ENCODE measurements at places on chromosomes 7 and 10.

GRCh38 chr7:32223721-32224120, 153.5 kb upstream of the PDE1C start:
- no peak for DNase-seq

DNA sequence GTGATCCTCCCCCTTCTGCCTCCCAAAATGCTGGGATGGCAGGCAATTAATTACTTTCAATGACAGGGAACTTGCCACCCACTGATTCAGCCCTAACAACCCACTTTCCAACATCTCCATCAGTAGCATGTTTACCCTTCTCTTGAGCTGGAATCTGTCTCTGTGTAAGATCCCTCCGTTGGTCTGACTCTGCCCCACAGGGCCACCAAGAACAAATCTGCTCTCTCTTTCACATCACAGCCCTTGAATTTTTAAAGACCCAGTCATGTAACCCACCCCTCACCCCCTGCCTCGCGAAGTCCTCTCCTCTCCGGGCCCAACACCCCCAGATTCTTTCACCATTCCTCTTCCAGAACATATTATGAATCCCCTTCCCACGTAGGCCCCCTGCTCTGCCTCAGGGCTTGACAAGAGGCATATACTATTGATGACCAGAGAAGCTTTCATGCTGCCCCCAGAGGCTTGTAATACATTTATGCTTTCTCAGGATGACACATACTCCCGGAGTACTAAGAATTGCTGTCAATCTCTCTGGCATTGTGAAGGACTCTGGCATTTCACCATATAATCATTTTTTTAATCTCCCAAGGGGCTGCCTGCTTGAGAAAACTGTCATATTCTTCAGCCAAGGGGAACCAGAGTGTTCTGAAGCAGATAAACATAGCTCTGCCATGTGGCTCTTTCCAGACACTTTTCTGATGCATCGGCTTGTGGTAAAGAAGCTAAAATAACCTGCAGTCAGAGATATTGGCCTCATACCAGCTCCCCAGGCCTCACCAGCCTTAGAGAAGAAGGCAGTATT, 179.2 kb upstream of the AUTS2 start:
- DNase-seq = no peak

DNA sequence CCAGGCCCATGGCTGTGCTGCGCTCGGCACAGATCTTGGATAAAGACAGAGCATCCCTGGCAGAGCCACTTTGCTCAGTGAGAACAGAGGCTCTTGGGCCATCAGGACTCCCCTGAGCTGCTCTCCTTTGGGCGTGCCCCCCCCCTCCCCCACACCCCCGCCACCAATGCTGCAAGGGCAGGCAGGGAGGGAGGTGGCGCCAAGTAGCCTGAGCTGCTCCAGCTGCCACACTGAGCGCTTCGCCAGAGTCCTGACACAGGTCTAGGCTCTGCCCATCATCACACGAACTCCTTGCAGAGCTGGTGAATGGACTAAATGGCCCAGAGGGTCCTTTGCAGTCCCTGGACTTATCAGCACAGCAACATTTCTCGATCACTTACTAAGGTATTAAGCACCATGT, 12.5 kb downstream of the AKR1B1 start:
- no peak for DNase-seq

GRCh38 chr10:98446151-98446660, 529 bp downstream of the HPS1 start:
- no peak for DNase-seq

DNA sequence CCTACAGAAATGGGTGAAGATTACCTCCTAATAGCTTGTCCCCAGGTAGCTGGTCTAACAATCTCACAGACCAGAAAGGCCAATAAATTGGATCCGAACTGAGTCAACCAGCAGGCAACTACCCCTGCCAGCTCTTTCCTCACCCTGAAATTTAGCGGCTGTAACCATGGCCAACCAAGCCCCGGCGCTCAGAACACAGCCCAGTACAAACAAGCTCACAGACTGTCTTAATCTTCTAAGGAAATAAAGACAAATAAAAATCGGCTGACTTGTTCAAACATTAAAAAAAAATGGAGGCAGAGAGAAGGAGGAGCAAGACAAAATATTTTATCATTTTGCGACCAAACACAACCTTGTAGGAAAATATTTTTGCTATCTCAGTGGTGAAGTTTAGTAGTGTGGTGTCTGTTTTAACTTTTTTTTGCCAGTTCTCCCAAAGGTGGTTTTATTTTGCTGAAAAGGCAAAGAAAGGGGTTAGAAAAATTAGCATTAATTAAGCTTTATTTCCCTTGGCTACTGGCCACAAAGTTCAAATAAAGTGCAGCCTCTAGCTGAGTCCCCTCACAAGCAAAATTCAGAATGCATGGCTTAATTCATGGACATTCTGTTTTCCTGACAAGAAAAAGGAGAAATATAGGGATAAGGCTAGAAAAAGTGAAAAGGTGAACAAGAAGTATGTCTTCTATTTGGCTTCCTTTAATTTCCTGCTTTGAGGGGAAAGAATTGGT, 313.0 kb upstream of the NPVF start:
- DNase-seq = no peak

GRCh38 chr10:60155943-60156683, 233.6 kb downstream of the ANK3 start:
- no peak for DNase-seq

DNA sequence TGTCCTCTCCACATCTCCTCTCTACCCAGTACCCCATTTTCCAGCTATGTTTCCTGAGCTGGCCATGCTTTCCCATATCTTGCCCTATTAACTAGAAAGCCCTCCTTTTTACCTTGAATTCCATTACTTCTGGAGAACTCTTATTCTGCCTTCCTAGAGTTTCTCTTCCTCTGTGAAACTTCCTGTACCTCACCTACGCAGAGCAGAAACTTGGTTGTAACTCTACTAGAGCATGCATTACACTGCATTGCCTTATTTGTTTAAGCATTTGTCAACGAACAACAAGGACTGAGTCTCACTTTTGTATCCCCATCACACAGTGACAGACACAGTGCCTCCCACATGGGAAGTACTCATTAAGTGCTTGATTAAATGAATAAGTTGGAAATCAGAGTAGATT, 36.4 kb downstream of the VCL start:
- DNase-seq = no peak

GRCh38 chr7:9029681-9030530, 596.5 kb downstream of the NXPH1 start:
- no peak for DNase-seq

DNA sequence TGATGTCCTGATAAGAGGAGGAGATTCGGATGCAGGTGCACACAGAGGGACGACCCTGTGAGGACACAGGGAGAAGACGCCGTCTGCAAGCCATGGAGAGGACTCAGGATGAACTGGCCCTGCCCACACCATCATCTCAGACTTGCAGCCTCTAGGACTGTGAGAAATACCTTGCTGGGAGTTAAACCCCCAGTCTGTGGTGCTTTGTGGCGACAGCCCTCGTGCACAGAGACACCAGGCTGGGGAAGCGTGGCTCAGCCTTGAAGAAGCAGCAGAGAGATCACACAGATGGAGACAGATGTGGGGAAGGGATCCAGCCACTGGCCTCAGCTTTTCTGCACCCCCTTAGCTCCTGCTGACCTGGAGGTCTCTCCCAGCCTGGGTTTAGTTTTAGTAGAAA, 26.3 kb upstream of the PITRM1 start:
- DNase-seq = no peak

- no peak for DNase-seq
Observed at GRCh38 chr7:73648593-73649332, 18.9 kb upstream of the VPS37D start.

GRCh38 chr10:108039821-108040584, 875.5 kb upstream of the SORCS1 start:
- DNase-seq = no peak

- DNase-seq = no peak
Observed at GRCh38 chr10:95327367-95327766, 36.6 kb upstream of the PDLIM1 start.

GRCh38 chr7:46847126-46847525, 734.8 kb downstream of the TNS3 start:
- DNase-seq = no peak

DNA sequence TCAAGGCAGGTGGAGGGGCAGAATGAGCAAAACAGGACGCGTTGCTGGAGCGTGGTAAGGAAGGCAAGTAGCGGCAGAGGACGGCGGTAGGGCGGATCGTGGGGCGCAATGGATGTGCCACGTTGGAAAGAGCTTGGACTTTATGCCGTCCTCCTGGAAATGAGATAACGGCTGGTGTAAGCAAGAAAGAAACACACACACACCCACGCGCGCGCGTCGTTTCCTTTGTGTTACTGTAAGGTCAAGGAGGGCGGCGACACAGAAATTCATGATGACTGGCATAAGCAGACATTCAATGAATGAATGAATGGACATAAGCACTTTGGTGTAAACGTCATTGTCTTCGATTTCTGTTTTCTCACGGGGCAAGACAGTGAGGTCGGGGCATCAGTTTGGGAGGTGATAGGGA, 683 bp upstream of the ENTPD7 start:
- no peak for DNase-seq

GRCh38 chr10:112282086-112282485, 1.1 kb upstream of the TECTB start:
- DNase-seq = no peak

DNA sequence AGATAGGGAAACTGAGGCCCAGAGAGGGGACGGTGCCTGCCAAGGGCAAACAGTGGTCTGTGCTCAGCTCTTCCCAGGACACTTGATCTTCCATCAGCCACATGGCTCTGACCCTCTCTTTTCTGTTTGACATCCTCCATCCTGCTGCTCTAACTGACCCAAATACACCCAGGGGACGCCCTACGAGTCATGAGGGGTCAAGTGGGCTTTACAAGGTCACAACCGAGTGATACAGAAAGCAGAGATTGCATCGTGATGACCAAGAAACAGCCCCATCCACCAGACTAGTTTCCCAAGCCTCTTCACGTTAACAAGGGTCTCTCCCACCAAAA, 131.2 kb upstream of the UNC5B start:
- DNase-seq = no peak

DNA sequence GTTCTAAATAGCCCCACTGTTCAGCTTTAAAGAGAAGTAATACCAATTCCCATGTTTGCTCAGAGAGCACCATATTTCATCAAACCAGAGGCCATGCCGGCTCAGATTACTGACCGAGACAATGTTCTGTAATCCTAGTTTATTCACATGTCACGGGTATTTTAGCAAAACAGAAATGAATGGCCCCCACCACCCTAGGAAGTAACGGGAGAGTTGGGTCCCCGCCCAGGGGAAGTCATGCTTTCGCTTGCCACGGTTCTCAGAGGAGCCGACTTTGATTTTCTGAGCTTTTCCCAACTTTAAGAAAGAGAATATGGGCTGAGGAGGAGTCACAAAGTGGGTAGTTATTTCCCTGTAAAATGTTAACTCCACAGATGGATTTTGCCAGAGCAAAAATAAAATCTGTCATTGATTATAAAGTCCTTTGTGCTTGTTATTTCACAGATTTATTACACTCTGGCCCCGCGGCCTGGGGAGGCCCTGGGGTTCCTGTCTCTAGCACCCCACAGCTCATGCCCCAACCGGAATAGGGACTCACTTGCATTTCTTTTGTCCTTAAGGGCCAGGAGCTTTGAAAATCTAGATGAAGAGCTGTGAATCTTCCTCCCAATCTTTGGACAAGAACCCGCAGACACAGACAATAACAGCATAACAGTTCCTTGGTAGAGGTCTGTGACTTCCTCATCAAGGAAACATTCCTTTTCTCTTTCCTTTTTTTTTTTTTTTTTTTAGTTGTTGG, 3.7 kb upstream of the GDF10 start:
- no peak for DNase-seq

- no peak for DNase-seq
Observed at GRCh38 chr10:70433581-70434280, 7.8 kb downstream of the NODAL start.

DNA sequence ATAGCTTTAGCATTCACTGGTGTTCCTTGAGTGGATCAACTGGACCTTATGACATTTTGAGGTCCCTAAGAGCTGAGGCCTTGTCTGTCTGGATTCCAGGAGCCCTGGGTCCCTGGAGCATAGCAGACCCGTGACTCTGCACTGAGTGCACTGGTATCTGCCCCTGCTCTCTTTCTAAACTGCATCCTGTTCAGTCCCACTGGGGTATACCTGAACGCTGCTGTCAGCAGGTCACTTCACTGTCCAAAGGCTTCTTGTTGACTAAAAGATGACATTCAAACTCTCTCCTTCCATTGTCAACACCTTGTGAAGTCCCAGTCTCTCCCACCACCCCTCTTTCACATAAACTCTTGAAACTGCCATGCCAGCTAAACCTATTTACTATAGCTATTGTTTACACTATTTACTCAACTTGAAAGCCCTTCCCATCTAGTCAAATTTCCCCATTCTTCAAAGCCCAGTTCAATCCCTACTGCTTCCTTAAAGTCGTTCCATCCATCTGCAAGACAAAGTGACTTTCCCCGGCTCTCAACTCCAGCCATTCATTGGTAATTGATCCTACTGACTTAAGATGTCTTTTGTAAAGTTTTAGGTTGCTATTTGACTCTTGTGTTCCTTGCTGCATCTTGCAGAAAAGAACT, 523.3 kb downstream of the KCNMA1 start:
- no peak for DNase-seq

DNA sequence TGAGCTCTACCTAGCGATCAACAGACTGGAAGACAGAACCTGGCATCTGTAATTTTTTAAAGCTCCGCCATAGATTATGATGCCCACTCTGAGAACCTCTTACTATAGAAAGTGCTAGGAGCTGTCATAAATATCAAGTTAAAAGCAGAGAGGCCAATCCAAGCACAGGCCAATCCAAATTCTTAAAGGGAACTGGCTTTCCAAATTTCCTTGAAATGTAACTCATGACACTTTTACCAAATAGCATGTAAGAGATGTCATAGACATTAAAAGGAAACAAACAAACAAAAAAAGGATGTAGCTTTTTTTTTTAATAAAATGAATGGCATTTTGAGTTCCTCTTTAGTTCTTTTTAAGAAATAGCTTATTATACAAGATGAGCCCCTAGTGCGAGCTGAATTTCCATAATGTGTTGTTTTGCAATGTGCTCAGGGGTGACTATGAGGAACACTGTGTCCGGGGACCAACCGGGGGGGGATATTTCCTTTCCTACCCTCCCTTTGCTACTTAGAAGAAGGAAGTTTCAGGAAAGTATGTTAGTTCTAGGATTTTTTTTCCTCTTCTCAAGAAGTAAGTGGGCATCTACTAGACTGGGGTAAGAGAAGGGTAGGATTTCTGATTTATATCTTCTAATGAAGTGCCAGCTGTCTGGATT, 23.7 kb upstream of the MRC1 start:
- no peak for DNase-seq

DNA sequence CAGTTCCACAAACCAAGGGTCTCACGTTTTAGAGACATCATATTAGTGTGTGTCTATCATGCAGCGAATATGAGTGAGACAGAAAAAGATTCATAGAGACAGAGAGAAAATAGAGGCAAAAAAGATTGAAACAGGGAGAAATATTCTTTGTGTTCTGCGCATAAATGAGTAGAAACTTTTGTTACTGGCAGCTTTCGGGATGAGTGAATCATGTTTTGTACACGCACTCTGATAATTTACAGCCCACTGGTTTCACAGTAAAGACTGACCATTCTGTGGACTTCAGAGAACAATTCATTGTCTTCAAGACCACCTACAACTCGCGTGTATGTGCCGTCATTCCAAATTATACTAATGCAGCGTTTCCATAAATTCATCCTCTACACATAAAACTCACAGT, 60.2 kb downstream of the NRCAM start:
- no peak for DNase-seq

- no peak for DNase-seq
Observed at GRCh38 chr7:73811760-73812168, 19.0 kb upstream of the CLDN4 start.

- no peak for DNase-seq
Observed at GRCh38 chr10:131804551-131805295, 96.1 kb upstream of the PPP2R2D start.

GRCh38 chr10:12195281-12195602, 449 bp downstream of the NUDT5 start:
- DNase-seq = no peak

Data from BJ (cell line).